ENCODE measurements at places on chromosomes 1 and 21.
A peak's percentile ranks its signal among the peaks of the same experiment; 100 is the strongest.

DNA sequence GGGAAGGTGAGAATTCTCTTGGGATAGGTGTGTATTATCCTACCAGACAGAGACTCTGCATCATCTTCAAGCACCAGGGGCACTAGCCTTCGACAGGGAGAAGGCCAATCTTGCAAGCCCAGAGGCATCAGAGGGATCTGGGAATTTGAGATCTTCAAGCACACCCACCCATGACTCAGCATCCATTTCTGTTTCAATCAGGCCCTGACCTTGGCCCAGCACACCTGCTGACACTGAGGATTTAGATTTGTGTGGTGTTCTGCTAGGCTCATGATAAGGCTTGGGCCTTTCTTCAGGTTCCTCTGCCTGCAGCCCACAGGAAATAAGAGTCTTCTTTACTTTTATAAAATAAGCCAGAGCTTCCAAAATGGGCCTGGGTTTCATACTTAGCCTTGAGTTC lies 6.6 kb upstream of the PCP4 start:
- no peak for DNase-seq

GRCh38 chr1:48581270-48581669 lies 109.3 kb upstream of the SPATA6 start:
- no peak for DNase-seq

GRCh38 chr1:229117664-229118300 lies 153.1 kb upstream of the RAB4A start:
- DNase-seq = no peak

DNA sequence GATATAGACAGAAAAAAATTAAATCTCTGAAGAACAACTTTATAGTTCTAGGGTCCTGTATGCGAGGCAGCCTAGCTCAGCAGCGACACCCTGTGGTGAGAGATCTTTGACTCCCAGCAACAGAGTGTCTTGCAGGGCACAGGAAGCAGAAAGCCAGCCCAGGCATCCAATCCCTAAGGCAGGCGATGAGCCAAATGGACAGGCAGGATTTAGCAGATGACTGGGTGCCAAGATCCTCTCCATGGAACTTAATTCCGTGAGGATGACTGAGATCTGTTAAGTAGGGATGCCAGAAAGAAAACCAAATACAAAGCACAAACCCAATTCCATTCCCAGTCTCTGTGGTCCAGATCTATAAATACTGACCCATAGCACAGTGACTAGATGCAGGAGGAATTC lies 38.8 kb downstream of the HLCS start:
- DNase-seq = peak; percentile 91

DNA sequence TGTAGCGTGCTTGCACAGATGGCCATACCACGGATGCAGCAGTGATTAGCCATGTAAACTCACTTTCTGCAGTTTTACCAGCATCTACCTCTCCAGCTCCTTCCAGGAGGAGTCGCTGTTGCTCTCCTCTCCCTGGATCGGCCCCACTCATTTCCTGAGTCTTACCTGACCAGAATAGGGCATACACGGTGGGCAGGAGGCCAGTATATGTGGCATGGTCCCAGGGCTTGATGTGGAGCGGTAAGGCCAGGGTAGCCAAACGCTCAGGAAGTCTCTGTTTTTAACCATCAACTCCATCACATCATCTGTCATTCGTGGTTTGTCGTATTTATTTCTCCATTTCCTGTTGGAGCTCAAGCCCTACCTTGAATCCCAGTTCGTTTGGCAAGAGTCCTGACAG lies 163.4 kb upstream of the USP24 start:
- no peak for DNase-seq

DNA sequence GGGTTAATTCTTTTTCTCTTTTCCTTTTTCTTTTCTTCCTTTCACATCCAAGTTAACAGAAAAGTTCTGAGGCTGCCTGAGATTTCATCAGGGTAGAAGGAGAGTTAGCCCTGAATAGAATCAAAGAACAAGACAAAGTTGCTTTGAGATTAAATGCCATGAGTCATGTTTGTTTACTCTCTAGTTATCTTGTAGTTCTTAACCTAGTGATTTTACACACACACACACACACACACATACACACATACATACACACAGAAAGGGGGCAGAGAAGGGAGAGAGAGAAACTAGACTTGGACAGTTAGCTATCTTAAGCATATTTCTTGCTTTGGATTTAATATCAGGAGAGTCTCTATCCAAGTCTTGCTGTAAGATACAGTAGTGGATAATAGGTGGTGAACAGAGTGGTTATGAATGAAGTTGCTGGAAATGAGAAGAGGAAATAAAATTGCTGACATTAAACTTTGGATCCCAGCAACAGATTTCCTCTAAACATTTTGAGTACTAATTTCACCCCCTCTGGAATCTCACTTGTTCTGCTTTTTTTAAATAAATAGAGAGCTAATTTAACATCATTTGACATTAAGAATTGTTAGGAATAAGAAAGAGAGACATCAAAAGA lies 19.9 kb downstream of the PLA2G4A start:
- DNase-seq = no peak

DNA sequence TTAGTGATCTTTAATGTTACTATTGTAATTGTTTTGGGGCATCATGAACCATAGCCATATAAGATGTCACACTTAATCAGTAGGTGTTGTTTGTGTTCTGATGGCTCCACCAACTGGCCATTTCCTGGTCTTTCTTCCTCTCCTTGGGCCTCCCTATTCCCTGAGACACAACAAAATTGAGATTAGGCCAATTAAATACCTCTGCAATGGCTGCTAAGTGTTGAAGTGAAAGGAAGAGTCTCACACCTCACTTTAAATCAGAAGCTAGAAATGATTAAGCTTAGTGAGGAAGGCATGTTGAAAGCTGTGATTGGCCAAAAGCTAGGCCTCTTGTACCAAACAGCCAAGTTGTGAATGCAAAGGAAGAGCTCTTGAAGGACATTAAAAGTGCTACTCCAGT lies 30.7 kb downstream of the PPP2R5A start:
- DNase-seq = peak; percentile 3

GRCh38 chr1:207983044-207983635 lies 72.2 kb upstream of the CD34 start:
- DNase-seq = no peak

DNA sequence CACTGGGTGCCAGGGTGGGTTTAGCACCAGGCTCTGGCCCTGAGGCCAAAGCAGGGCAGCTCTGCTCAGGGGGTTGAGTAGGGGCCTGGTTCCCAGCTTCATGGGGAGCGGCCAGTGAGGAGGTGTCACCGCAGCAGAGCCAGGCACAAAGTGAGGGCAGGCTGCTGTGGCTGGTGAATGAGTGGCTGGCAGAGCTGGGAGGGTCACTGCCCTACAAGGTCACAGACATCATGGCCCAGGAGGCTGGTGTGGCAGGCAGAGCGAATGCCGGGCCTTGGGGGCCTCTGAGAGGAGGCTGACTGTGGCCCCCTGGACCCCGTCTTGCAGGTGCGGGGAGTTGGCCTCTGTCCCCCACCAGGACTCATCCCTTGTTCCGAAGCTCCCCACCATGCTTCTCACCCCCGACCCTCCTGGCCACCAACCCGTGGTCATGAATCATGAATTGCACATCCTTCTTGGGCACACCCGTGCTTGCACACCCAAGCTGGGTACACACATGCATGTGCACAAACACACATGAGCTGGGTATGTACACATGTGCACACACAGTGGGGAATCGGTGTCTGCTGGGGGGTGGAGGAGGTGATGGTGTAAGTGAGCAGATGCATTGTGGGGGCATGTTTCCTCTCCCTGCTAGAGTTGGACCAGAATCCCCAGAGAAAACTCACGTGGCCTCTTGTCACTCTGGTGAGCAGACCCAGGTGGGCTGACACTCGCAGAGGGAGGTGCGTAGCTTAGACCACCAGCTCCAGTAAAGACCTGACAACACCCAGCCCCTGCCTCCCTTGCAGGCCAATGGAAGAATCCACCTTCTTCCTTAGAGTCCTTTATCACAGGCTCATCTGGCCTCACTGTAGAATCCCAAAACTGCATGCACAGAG lies 4.8 kb upstream of the GNB1 start:
- DNase-seq = no peak

DNA sequence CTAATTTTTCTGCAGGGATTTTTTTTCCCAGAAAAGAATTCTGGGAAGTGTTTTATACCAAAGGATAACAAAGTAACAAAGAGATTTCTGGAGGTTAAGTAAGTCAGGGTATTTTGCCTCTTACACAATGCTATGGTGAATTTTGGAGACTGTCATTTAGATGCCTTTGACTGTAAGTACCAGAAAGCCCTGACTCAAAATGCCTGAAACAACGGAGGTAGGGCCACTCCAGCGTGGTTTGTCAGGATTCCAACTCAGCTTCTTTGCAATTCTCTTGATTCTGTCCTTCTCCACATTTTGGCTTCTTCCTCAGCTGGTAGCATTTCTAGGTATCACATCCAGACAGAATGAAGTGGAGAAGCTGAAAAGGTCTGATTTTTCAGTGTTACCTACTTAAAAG lies 106.5 kb downstream of the UCHL5 start:
- no peak for DNase-seq

- DNase-seq = no peak
These were observed 213.1 kb upstream of the CAMK1G start for GRCh38 chr1:209370241-209370995.

Measured in spinal cord (tissue), 10 donors.